Activated T-cell treated with anti-CD3 and anti-CD28 coated beads, Interleukin-2, amount 50 U/mL, for 24 hours (primary cell): ENCODE measurements at places on chromosomes 3 and 15.

- DNase-seq: no peak
- no peaks in the 10 kb centered on the region for H3K27me3 ChIP-seq
- H3K27ac ChIP-seq: peak overlapping the region; percentile 96
- H3K36me3 ChIP-seq: peaks cover 67% of the 10 kb centered on the region
- peaks cover 80% of the 10 kb centered on the region for H3K4me1 ChIP-seq
Measured at GRCh38 chr3:194485468-194485880, 1.3 kb downstream of the ATP13A3 start.

GRCh38 chr3:144275005-144275404, 303.4 kb downstream of the DIPK2A start:
- H3K4me1 ChIP-seq: peaks cover 3% of the 10 kb centered on the region
- H3K27me3 ChIP-seq: no peaks in the 10 kb centered on the region
- H3K36me3 ChIP-seq: no peaks in the 10 kb centered on the region
- H3K27ac ChIP-seq: no peak overlapping the region
- DNase-seq: no peak

DNA sequence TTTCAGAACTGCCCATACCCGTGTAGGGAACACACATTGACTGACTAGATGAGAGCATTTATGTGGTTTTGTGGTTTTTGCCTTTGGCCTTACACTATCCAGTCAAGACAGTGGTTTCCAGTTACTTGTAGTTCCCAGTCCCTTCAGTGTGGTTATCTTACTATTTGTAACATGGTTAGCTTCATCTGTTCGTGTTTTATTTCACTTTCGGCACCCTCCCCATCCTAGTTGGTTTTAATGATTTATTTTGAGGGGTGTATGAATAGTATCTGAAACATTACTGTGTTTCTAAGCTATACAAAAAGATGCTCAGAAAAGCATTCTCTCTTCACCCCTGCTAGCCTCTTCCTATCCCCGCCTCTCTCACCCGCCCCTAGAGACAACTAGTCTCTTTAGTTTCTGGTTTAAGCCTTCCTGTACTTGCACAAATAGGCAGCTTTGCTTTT, 14.1 kb downstream of the LYSMD4 start:
- H3K27ac ChIP-seq: peak overlapping the region; percentile 30
- H3K36me3 ChIP-seq: peaks cover 14% of the 10 kb centered on the region
- no peak for DNase-seq
- no peaks in the 10 kb centered on the region for H3K27me3 ChIP-seq

- peaks cover 30% of the 10 kb centered on the region for H3K36me3 ChIP-seq
- H3K27me3 ChIP-seq: no peaks in the 10 kb centered on the region
- no peak overlapping the region for H3K27ac ChIP-seq
- H3K4me1 ChIP-seq: peaks cover 58% of the 10 kb centered on the region
- DNase-seq: no peak
- no peak overlapping the region for H3K4me3 ChIP-seq
Measured at GRCh38 chr3:157135671-157136396, 24.1 kb downstream of the CCNL1 start.

GRCh38 chr15:52615302-52615701, 46.5 kb upstream of the ARPP19 start:
- DNase-seq: no peak
- no peaks in the 10 kb centered on the region for H3K27me3 ChIP-seq
- peaks cover 33% of the 10 kb centered on the region for H3K36me3 ChIP-seq
- no peak overlapping the region for H3K27ac ChIP-seq
- no peaks in the 10 kb centered on the region for H3K4me1 ChIP-seq

DNA sequence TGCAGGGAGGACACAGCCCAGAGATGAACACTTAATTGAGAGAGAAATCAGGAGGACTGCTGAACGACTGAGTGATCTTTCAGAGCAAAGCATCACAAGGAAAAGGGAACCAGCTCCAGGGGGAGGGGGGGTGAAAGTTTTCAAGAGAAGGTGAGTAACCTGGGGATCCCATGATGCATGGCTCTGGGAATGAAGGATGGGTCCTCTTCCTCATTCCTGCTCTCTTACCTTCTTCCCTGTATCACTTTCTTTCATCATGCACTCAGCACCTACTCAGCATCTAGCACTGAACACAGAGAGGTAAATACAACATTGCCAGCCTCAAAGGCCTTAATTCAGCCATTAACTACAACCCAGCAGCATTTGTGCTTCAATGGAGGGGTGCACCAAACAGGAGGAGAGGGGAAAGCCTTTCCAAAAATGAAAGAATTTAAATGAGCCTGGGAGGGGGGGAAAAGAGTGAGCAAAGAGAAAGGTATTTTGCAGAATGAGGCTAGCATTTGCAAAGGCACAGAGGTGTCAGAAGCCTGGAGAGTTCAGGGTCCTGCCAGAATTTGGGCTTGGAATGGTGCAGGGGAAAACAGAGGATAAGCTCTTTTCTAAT, 427.4 kb downstream of the FOXP1 start:
- H3K4me1 ChIP-seq: peaks cover 90% of the 10 kb centered on the region
- H3K4me3 ChIP-seq: no peak overlapping the region
- peaks cover 71% of the 10 kb centered on the region for H3K36me3 ChIP-seq
- H3K27me3 ChIP-seq: no peaks in the 10 kb centered on the region

- DNase-seq: no peak
- H3K36me3 ChIP-seq: no peaks in the 10 kb centered on the region
- no peak overlapping the region for H3K27ac ChIP-seq
- peaks cover 5% of the 10 kb centered on the region for H3K4me1 ChIP-seq
- no peak overlapping the region for H3K4me3 ChIP-seq
Measured at GRCh38 chr3:15120986-15121385, 22.0 kb upstream of the RBSN start.

- peaks cover 45% of the 10 kb centered on the region for H3K4me1 ChIP-seq
- H3K27ac ChIP-seq: peak within 1 kb of the TSS; percentile 96
- peaks cover 24% of the 10 kb centered on the region for H3K36me3 ChIP-seq
- peak within 1 kb of the TSS; percentile 90 for H3K4me3 ChIP-seq
- DNase-seq: peak; percentile 77
Measured at GRCh38 chr3:23805633-23806533, at the start of gene UBE2E1. TSS of gene UBE2E1 (plus strand) at chr3:23805955. CDS start at chr3:23807270, 1,315 bp downstream.
